NCI-H510A (cell line): ENCODE measurements at places on chromosomes 4 and X.

DNA sequence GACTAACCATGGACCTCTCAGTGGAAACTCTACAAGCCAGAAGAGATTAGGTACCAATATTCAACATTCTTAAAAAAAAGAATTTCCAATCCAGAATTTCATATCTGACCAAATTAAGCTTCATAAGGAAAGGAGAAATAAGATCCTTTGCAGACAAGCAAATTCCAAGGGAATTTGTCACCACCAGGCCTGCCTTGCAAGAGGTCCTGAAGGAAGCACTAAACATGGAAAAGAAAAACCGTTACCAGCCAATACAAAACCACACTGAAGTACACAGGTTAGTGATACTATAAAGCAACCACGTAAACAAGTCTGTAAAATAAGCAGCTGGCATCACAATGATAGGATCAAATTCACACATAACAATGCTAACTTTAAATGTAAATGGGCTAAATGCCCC lies 156.6 kb downstream of the FAM13A start:
- DNase-seq = no peak

DNA sequence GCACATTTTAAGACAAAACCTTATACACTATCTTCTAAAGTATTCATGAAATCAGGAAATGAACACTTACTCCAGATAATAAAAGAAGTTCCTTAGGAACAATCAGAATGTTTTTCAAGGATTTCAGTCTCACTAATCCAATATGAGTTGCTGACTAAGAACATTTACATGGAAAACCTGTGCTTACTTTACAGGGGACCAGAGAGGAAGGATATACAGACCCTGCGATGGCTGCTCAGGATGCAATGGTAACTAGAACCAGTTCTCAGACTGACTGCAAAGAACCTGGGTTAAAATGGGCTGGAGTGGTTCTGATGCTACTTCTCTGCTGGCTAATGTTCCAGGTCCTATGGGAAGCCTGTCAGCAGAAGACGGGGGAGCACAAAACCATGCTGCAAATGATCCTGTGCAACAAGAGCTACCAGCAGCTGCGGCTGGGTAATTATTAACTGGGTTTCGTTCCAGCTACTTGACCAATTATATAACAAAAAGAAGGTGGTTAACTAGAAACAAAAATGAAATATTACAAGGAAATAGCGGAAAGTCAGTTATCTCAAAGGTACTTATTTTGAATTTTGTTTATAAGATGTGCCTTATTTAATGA lies 85.3 kb downstream of the ANXA10 start:
- no peak for DNase-seq

DNA sequence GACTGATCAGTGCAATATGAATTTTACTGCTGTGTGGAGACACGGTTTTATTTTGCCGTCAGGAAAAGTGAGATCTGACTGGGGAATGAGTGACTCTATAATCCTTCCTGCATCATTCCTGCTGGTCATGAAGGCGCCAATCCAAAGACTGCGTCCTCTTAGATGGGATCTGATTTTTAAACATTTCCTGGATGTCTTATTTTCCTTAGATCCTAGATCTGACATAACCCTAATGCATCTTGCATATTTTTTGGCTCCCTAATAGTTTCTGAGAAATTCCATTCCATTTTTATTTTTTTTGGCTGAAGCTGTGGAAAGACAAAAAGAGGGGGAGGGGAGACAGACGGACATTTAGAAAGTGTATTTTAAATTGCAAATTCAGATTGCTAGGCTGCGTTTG lies 454.9 kb upstream of the FAT1 start:
- DNase-seq = no peak

DNA sequence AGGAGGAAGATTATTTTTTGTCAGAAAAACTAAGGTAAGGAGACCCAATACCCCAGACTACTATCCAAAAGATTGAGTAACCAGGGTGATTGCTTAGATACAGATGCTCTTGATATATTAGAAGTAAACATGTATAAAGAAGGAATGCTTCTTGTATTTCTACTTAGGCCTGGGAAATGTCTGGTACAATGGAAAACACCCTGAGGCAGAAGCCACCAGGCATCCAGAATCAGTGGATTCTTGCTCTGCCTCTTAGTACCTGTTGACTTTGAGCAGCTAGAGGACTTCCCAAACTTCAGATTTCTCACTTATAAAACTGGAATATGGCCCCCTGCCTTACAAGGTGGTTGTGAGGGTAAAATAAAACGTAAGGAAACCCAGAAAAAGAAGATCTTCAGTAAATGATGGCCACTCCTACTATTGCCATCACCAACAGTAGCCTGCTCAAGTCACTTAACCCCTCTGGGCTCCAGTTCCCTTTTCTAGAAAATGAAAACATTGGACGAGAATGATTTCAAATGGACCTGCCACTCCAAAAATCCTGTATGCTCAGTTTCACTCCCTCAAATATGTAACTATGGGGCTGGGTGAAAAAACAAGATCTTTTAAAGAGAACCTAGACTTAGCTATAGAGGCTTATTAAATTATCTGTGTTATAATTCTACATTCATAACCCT lies 56.6 kb downstream of the AMELX start:
- no peak for DNase-seq

GRCh38 chrX:154366666-154367055 lies 7.8 kb downstream of the FLNA start:
- DNase-seq = no peak

GRCh38 chr4:139609647-139610046 lies 53.6 kb upstream of the SETD7 start:
- DNase-seq = no peak

GRCh38 chr4:152157629-152158028 lies 378.3 kb downstream of the FBXW7 start:
- DNase-seq = no peak

- no peak for DNase-seq
Measured at GRCh38 chrX:129877401-129877800, 28.6 kb upstream of the UTP14A start.

DNA sequence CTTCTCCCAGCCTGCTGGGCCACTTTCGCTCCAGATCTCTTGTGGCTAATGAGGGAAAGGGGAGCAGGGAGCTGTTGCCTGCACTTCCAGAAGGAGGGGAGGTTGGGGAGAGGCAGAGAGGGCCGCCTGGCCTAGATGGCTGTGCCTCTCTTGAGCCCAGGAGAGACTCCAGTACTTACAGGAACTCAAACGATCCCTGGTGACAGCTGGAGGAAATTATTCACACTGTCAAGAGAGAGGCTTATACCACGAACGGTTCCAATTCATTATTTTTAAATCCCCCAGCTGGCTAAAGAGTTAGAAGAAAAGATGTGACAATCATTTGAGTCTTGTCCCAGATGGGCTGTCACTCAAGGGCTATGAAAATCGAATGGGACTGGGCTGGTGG lies 96.1 kb downstream of the PHKA2 start:
- DNase-seq = no peak

- DNase-seq = no peak
Measured at GRCh38 chr4:38205261-38205660, 245.1 kb downstream of the PTTG2 start.

- DNase-seq = peak; percentile 8
Measured at GRCh38 chrX:74550295-74550802, 64.1 kb downstream of the RLIM start.

DNA sequence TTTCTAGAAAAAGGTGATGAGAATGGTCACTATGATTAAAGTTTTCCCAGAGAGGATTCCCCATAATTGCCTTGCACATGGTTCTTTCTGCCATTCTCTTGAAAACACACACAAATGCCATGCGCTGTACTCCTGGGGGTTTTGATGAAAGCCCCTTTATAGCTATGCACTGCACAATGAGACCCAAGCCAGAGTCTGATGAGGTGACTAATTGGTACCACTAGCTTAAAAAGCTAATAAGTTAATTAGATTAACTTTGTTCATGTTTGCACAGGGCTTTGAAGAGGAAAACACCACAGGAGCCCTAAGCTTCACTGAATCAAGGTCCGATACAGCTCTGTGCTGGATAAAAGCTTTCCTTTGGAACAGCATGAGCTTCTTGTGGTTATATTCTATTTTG lies 132.2 kb downstream of the NKX6-1 start:
- DNase-seq = no peak

- DNase-seq = no peak
Measured at GRCh38 chr4:58261526-58261925, 1151.3 kb upstream of the IGFBP7 start.

DNA sequence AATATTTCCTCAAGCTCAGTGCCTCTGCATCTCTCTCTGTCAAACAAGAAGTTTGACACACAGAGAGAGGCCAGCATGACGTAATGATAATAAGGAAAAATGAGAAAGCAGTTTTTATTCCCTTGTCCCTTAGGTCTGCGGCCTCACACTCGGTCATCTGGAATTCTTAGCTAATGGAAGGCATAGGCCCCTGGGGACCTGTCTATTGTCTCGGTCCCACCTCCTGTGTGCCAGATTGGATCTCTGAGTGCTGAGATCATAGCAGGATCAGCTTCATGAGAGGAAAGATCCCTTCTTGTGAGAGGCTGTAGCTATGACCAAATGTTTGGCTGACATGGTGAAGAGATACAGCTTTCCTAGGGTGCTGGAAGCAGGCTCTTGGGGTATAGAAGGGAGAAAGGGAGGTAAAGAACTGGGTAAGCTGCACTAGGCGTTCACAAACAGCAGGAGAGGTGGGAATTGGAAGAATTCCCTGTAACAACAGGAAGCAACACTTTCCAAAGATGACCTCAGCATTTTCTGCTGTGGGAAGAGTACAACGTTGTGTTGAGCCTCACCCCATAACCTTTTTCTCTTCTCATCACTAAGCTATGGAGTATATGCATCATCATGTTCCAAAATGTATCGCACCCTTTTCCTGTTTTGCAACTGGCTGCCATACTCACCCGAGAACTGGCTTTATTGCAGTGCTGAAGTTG lies 20.2 kb downstream of the TMEM31 start:
- no peak for DNase-seq

- no peak for DNase-seq
Measured at GRCh38 chr4:53191997-53192396, 173.9 kb downstream of the SCFD2 start.

- DNase-seq = no peak
Measured at GRCh38 chr4:38313999-38314561, 349.9 kb upstream of the KLF3 start.

DNA sequence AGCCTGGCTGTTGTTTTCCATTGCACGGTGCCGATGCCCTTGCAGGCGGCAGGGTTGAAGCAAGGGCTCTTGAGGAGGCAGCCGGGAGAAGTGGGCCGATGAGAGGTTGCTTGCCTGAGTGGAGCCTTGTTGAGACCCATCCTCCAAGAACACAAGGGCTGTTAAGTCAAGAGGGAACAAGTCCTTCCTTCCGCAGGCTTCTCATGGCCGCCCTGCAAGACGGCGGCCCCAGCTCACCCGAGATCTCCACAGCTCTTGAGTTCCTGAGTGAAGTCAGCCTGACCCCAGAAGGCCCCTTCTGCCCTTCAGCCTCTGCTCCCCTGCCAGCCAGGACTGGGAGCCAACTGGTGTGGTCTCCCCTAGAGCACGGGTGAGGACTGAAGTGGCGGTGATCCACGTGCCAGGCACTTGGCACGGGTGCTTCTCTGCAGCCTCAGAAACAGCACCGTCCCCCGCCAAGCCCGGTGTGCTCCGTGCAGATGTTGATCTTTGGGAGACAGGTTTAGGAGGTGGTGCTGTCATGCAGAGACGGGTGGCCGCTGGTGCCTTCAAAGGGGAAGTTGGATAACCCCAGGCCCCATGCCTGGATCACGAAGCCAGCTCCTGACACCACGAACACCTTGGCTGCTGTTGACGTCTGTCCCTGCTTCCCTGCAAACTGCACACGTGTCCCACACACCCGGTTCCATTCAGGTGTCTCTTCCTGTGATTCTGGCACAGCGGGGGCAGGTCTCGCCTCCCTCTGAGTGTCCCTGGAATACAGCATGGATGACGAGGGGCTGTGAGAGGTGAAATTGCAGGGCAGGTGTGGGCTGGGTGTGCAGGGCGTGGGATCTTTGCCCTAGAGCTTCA lies 164.4 kb upstream of the PSAPL1 start:
- DNase-seq = no peak

- no peak for DNase-seq
Measured at GRCh38 chrX:63400340-63400739, 49.2 kb upstream of the SPIN4 start.

GRCh38 chrX:13996650-13997049 lies 33.0 kb downstream of the GEMIN8 start:
- DNase-seq = no peak

GRCh38 chr4:82780752-82781231 lies 17.8 kb downstream of the SCD5 start:
- peak; percentile 84 for DNase-seq

- DNase-seq = no peak
Measured at GRCh38 chr4:6734165-6734786, 18.3 kb downstream of the BLOC1S4 start.

GRCh38 chr4:144701683-144702233 lies 55.8 kb downstream of the HHIP start:
- DNase-seq = no peak

DNA sequence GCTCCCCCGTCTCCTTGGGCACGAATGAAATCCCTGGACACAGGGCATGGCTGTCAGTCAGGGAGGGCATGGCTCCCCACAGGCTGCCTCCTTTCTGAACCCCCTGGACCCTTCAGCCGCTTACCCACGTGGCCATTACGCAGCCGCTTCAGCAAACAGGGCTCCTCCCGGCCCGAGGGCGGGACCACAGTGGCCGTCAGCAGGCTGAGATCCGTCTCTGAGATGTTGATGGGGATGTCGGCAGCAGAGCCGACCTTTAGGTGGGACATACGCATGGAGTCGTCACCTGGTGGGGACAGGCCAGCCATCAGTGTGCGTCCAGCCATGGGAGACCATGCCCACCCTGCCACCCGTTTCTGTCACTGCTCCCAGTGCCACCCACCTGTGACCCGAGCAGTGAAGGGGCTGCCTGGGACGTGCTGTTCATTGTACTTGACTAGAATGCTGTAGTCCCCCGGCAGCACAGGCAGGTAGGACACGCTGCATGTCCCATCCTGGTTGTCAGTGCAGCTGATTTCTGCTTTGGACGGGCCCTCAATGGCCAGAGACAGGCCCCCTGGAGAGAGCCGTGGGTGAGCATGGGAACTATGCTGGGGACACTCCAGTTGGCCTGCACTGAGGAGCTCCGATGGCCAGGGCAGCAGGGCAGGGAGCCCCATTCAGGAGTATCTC lies 21.1 kb downstream of the FLNA start:
- DNase-seq = no peak

DNA sequence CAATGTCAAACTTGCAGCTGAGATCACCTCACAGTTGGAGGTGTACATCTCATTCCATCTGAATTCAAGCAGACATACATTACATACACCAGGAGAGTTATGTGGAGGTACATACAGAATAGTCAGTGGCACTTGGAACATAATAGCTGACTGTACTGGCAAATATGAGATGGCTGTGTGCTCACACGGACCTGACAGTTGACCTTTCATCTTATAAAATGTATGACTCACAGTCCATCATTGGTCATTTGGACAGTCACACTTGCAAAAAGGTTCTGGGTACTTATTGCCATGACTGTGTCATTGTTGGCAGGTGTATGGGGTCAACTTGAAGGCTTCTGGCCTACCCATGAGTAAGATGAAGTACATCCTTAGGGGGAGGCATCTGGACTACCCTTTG lies 88.6 kb upstream of the WDR1 start:
- DNase-seq = no peak

- DNase-seq = peak; percentile 27
Measured at GRCh38 chr4:54961357-54961975, 163.9 kb downstream of the KDR start.
